ENCODE measurements at places on chromosomes 2 and 18.

- no peak for DNase-seq
Observed at GRCh38 chr2:69113627-69114026, 100.6 kb downstream of the ANTXR1 start.

- no peak for DNase-seq
Observed at GRCh38 chr18:3449512-3450011, 410 bp upstream of the TGIF1 start.

DNA sequence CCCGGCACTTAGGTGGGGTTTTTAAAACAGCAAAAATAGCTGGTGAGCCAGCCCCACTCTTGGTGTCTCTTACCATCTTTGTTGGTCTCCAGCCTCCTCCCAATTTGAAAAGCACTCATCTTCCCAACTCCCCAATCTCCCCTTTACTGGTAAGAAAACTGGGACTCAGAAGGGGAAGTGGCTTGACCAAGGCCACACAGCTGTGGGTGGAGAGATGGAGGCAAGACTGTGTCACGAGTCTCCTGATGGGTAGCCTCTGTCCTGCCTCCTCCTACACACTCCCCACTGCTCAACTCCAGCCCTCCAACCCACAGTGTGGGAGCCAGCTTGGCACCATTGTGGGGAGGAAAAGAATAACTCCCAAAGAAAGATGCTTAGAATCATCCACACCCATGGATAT lies 140.4 kb downstream of the SMAD2 start:
- no peak for DNase-seq

GRCh38 chr2:197954328-197954727 lies 149.9 kb downstream of the PLCL1 start:
- no peak for DNase-seq

GRCh38 chr2:69253611-69254301 lies 133.3 kb downstream of the GFPT1 start:
- DNase-seq = no peak

DNA sequence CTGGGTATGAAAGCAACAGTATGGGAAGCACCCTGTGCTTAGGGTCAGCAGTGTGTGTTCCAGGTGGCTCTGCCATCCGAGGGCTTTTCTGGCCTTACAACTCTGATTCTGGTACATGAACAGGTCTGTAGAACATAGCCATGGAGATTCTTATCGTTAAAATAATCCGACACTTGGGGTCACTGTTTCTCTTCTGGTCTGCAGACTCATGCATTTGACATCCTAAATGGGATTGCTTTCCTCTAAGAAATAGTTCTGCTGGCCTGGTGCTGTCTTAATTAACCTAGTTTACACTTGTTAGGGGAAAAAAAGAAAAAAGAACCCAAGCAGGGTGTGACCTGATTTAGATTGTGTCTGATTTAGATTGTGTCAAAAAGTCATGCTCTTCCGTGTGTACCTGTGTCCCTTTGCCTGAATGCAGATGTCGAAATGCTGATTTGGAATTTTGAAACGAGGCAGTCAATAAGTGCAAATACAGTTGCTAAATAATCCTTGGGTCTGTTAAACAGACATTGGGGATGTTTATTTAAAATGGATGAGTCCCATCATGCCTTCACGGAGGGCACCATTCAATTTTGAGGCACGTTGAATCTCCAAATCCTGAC lies 59.6 kb downstream of the TRPM8 start:
- no peak for DNase-seq

- no peak for DNase-seq
Observed at GRCh38 chr2:162245061-162245460, 1.8 kb upstream of the FAP start.

GRCh38 chr2:202982779-202983491 lies 31.7 kb upstream of the NBEAL1 start:
- no peak for DNase-seq

DNA sequence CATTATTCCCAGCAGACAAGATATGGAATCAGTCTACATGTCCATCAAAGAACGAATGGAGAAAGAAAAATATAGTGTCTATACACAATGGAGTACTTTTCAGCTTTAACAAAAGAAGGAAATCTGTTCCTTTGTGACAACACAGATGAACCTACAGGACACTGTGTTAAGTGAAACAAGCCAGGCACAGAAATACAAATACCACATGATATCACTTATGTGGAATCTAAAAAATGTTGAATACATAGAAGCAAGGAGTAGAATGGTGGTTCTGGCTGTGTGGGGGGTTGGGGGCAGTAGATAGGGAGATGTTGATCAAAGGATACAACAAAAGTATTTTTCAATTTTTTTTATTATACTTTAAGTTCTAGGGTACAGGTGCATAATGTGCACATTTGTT lies 347.7 kb upstream of the MAP2 start:
- DNase-seq = no peak

DNA sequence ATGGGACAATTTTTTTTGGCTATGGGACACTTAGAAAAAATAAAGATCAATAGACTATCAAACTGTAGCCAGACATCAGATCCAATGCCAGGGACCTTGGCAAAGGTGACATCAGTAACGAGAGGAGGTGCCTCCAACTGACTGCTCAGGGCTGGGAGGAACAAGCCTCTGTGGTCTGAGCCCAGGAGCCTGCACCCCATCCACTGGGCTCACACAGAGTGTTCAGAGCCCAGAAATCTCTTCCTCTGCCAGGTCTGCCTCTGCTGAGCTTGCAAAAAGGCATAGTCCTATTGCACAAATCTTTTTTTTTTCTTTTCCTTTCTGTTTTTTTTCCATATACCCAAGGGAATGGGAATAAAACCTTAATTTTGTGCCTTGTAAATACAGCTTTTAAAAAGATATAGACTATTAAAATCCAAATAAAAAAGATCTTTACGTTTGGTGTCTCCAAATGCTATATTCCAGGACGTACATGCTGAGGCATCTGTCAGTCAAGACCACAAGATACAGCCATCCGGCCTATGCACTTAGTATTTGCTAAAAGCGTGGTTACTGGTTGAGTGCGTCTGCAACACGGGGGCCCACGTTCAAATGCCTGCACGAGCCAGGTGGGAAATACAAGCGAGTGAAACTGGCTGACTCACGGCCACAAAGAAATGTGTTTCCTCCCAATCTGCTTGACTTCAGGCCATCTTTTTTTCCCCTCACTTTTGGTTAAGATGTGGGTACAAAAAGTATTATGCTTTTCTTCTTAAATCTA lies 7.8 kb upstream of the ARHGAP25 start:
- peak; percentile 83 for DNase-seq

DNA sequence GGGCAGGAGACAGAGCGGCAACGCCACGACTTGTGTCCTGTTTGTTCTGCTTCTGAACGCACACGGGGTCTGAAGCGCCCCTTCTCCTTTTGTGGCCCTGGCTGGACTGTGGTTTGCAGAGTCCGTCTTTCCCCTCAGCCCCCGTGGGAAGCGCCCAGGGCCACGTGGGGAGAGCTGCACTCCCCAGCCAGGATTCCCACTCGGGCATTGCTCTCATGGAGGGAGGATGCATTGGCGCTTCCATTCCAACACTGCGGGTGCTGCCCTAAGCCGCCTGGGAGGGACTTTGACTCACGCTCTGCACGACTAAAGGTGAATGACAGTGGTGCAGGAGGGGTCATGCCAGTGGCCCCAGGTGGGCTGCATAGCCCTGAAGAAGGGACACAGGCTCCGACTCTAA lies 52.5 kb downstream of the TIMM21 start:
- DNase-seq = no peak

GRCh38 chr2:634041-634440 lies 43.2 kb downstream of the TMEM18 start:
- no peak for DNase-seq

GRCh38 chr2:160325418-160325817 lies 125.3 kb upstream of the ITGB6 start:
- DNase-seq = no peak

- DNase-seq = no peak
Observed at GRCh38 chr18:65990944-65991708, 240.3 kb downstream of the CDH7 start.

DNA sequence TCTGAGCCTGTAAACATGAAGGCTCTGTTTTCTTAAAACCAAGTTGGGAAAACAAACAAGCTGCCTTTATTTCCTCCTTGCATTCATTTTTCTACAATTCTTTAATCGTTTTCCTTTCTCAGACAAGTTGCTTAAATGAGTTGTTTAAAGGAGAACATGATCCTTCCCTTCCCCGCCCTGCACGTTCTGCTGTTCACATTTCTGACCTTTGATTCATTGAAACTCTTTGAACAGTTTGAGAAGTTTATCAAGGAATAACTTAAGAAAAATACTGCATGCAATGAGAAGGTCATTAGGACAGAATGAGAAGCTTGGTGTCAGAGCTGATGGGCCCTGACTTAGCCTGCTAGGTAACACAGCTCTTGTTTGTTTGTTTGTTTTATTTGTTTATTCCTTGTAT lies 181.6 kb downstream of the PARD3B start:
- no peak for DNase-seq

DNA sequence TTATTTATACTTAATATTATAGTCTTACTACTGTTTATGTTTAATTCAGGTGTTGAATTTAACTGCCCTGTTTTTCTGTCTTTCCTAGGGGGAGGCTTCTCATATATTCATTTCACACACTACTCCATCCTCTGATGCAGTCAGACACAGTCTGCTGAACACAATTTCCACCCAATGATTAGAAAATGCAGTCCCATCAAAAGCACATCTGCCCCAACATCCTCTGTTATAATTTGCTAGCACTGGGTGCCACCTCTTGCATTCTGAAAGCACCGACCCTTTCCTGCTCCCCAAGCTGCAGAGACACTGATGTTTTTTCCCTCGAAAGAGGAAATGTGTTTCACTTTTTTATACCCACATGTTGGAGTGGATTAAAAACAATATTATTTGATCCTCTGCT lies 474.7 kb downstream of the PID1 start:
- DNase-seq = no peak

DNA sequence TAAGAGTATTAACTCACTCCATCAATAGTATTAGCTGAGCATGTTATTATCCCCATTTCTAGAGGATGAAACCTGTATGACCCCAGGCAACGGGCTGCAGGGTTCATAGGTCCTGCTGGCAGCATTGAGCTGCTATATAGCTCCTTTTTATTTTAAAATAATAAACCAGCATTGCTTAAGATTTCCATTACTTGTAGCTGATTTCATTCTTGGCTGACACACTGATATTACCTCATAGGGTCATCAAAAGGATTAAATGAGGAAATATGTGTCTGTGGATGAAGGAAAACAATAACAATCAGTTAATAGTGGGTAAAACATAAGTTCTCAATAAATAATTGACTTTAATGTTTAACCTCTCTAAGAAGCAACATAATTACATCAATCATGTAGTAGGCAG lies 48.3 kb upstream of the NRP2 start:
- no peak for DNase-seq

DNA sequence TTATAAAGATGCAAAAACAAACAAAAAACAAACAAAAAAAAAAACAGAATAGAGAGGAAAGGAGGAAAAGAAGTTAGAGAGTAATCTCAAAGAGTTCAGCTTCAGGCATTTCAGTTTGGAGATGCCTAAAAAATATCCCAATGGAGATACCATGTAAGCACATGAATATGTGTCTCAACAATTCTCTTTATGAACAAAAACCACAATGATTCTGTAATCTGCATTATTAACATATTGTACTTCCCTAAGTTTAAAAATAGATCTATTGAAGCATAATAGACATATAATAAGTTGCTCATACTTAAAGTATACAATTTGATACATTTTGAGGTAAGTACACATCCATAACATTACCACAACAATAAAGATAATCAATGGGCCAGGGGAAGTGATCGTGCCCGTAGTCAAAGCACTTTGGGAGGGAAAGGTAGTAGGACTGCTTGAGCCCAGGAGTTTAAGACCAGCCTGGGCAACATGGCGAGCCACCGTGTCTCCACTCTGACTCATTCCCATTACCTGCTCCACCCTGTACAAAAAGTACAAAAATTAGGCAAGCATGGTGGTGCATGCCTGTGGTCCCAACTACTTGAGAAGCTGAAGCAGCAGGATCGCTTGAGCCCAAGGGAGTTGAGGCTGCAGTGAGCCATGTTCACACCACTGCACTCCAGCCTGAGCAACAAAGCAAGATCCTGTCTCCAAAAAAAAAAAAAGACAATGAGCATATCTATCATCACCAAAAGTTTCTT lies 158.9 kb downstream of the ATAD2B start:
- DNase-seq = no peak

GRCh38 chr2:26034637-26034992 lies 731 bp downstream of the RAB10 start:
- no peak for DNase-seq

GRCh38 chr2:39483534-39483933 lies 46.4 kb upstream of the MAP4K3 start:
- no peak for DNase-seq

GRCh38 chr2:106356291-106356690 lies 111.9 kb downstream of the RGPD3 start:
- no peak for DNase-seq

DNA sequence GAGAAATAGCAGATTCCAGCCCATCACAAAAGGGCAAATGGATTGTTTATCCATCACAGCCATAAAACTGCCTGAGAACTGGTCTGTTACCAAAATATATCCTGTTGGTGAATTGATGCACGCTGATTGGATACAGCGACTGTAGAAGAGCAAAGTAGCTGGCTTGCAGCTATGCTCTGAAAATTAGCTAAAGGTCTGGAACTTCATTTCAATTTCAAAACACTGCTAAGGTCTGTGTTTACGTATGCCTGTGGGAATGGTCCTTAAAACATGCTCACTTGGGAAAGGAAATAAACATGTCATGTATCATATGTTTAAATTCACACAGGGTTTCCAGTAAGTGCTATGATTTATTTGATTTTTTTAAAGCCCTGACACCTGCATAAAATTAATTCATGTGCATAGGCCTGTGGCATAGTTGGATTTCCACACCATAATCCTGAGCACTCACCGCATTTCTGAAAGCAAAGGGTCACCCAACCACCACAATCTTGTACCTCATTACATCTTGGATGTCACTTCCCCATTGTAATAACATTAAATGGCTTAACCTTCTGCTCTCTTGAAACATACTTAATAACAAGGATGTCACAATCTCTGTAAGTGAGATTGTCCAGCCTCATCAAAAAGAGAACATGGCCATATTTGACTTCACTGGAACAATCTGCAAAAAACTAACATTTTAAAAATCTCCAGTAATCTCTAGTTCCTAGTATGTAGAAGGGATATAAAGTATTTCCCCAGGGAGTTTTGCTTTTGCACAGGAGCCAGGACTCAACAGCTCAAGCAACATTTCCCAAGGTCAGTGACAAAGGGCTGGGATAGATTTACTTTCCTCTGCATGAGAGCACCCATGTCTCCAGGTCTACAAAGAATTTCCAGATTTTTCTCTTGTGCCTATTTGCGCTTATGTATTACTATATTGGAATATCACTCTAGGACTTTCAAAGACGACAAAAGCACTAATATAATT lies 109.8 kb downstream of the FARSB start:
- no peak for DNase-seq

DNA sequence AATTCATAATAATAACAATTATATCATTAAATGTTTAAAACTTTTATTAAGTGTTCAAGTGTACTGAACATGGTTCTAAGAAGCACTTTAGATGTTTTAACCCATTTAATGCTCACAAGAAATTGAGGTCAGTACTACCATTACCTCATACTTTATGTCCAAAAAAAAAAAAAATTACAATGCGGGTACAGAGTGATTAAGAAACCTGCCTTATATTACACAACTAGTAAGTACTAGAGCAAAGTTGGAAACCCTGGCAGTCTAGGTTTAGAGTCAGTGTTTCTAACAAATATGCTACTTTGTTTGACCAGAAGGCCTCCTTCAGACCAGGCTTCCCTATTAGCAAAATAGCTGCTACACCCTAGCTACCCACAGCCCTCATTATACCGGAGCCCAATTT lies 28.5 kb downstream of the PLEKHM3 start:
- DNase-seq = no peak
